ENCODE measurements at places on chromosomes 6 and 20.

- no peak for DNase-seq
Observed at GRCh38 chr6:11681770-11682169, 96.8 kb downstream of the ADTRP start.

DNA sequence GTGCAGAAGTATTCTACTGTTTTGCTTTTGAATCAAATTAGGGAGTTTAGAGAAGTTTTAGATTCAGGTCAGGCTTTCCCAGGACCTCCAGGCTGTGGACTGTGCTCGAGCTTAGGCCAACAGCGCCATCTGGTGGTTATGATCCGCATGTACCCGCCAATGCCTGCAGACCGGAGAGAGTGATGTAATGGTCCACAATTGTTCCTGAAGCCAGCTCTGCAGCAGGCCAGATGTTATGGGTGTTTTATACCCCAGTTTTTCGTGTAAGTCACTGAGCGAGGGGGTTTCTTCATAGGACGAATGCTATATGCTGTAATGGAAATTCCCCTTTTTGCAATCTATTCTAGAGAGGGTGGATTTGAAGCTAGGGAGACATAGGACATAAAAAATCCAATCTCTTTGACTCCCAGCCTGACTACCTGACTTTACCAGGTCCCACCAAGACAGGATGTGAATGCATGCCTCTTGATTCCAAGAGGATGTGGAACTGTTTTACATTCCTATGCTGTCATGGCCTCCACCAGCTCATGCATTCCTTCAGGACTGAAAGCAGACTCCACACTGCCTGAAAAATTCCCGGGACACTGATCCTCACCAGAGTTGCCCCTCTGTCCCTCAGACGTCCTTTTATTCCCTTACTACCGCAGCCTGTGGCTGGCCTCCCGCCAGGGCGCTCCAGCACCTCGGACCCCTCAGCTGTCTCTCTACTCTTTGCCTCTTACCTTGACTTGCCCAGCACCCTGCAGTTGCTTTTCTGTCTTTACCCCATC is 41.2 kb upstream of the LY86 start:
- peak; percentile 68 for DNase-seq

- DNase-seq = no peak
Observed at GRCh38 chr6:117346142-117346930, 79.4 kb downstream of the ROS1 start.

GRCh38 chr6:6646859-6647258 is 58.3 kb downstream of the LY86 start:
- no peak for DNase-seq

- DNase-seq = no peak
Observed at GRCh38 chr6:4308364-4308763, 173.0 kb upstream of the ECI2 start.

DNA sequence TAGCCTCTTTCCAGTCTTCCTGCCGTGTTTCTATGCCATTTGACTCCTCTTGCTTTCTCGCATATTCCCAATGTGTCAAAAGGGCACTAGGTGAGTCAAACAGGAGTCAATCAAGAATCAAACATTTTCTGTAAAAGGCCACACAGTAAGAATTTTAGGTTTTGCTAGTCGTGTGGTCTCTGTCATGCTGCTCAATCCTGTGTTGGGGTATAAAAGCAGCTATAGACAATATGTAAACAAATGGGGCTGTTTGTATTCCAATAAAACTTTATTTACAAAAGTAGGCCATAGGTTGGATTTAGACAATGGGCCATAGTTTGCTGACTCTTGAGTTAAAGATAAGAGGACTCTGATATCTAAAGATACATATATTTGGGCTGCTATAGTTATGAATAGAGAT is 235.4 kb upstream of the BTBD3 start:
- DNase-seq = no peak

DNA sequence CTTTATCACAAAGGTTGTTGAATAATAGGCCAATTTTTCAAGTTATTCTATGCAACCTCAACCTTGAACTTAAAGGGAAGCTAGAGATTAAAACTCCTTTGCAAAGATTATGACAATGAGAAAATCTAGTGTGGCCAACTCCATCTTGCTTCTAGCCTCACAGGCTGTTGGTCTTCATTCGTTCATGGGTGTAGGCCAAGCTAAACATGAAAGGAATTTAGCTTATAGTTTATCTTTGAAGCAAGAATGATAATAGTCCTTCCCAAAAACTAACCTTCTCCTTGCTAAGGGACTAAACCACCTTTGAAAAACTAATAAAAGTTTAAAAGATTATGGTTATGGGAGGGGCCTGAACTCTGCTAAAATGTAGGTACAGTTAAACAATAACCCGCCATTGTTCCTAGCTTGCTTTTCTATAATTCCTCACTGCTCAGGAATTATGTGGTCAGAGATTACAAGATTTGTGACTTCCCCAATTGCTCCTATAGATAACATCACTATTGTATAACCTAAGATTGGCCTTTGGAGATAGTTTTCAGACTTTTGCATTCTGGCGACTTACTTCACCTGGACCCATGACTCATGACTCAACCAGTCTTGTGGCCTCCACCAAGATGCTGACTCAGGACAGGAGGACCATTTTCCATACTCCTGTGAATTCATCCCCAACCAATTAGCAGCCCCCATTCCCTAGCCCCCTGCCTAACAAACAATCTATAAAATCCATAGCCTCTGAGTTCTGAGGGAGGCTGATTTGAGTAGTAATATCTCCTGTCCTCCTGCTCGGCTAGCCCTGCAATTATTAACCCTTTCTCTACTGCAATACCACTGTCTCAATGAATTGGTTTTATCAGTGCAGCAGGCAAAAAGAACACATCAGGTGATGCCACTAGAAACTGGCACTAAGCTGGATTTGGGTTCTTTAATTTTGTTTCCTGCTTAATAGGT is 154.5 kb downstream of the CD83 start:
- no peak for DNase-seq

GRCh38 chr6:153564803-153565202 is 433.7 kb upstream of the RGS17 start:
- no peak for DNase-seq

DNA sequence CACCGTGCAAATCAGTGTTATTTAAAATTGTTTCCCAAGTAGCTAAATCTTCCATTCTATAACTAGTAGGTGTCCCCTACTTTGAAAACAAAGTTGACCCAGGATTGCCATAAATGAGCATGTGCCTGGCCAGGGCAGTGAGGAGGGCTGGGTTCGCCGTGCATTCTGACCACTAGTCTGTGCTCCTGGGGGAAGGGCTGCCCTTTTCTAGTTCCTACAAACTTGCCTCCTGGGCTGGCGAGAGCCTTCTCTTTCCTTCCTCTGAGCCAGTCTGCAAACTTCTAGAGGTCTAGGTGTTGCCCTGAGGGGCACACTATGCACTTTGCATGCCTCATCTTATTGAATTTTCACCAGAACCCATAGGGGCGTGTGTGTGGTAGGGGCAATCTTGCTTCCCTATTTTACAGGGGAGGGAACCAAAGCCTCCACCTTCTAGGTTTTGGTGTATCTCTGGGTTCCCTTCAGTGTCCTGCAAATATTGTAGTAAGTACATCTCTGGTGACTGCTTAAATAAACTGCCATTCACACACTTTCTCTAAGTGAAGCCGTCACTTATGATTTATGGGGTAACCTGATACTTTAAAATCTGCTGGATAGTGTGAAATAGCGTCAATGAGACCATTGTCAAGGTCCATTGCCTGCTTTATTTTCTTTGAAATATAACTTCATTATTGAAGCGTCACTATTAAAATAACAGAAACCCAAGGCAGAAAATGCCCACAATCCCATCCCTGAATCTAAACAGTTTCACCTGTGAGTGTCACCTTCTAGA is 42.2 kb downstream of the CDH26 start:
- no peak for DNase-seq
